ENCODE measurements at places on chromosomes 6 and 20.

DNA sequence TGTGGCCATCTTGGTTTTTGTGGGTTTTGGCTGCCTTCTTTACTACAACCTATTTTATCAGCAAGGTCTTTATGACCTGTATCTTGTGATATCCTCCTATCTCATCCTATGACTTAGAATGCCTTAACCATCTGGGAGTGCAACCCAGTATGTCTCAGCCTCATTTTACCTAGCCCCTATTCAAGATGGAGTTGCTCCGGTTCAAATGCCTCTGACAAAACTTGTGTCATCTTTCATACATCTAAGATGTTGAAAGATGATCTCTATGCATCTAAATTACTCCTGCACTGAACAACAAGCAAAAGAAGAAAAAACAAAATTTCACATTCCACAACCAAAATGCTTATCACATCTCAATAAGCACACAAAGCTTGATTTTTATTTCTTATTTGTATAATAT, 129.5 kb upstream of the CNR1 start:
- DNase-seq = no peak

DNA sequence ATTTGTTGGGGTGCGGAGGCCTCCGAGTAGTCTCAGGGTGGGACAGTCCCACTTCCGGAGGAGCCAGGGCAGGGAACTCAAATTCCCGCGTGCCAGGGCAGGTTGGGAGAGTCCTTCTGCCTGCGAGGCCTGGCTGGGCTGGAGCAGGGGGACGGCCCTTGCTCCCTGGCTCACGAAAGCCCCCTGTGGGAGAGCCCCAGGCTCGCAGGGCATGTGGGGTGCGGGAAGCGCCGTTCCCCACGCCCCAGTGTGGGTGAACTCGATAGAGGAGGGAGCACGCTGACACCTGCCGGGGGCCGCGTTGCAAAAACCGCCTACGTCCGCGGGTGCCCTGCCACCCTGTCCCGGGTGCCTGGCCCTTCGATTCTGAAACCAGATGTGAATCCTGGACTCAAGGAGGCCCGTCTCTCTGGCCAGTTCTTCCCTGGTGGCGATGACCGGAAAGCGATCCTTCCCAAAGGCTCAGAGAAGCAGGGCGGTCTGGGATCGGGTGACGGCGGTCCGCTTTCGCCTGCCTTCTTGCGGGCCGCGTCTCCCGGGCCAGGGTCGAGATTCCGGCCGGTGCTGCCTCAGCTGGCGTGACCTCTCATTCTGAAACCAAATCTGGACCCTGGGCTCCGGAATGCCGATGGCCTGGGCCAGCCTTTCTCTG, 1846.5 kb upstream of the DEFB115 start:
- no peak for DNase-seq

GRCh38 chr20:36004045-36004444, 35.7 kb downstream of the CNBD2 start:
- DNase-seq = no peak

GRCh38 chr6:14129575-14129974, 12.0 kb downstream of the CD83 start:
- no peak for DNase-seq

- no peak for DNase-seq
Observed at GRCh38 chr6:107442938-107443607, 16.3 kb downstream of the PDSS2 start.

Measured in stimulated activated CD4-positive, alpha-beta T cell treated with anti-CD3 and anti-CD28 coated beads, Interleukin-2, amount 100 ng/mL, for 4 hours (primary cell).